CD4-positive, alpha-beta T cell treated with Interferon alpha-2 for 1 hour (primary cell): ENCODE measurements at places on chromosomes 12 and 14.

DNA sequence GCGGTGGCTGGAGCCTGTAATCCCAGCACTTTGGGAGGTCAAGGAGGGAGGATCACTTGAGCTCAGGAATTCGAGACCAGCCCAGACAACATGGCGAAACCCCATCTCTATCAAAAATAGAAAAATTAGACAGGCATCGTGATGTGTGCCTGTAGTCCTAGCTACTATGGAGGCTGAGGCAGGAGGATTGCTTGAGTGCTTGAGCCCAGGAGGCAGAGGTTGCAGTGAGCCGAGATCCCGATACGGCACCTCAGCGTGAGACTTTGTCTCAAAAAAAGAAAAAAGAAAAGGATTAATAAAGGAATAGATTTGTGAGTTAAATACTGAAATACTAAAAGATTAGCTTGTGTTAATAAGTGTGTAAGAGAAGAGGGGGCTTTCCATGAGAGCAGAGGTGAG, 29.4 kb downstream of the RPGRIP1 start:
- no peak for DNase-seq

DNA sequence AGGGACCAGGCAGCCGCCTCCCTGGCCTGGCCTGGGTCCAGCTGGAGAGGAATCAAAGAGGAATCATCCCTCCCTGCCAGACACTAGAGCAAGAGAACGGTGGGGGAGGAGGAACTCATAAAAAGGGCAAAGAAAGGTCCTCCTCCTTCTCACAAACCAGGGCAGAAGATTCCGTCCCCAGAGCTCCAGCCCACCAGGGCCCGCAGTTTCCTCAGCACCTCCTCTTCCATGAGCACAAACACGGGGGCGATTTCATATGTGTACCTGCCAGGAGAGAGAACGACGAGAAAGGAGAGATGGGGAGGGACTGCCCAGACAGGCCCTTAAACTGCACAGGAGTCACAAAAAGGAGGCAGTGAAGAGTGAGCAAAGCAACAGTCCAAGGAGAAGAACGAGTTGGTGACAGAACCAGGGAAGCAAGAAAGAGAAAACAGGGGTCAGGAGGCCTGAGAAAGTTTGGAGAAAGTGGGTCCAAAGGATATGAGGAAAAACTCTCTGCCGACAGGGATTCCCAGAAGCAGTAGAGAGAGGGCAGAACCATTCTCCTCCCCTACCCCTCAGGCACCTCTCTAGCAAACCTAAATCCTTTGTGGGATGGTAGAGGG, 8.7 kb upstream of the ZNF740 start:
- DNase-seq: no peak

GRCh38 chr14:61279082-61279481, 2.1 kb downstream of the TMEM30B start:
- no peak for DNase-seq

DNA sequence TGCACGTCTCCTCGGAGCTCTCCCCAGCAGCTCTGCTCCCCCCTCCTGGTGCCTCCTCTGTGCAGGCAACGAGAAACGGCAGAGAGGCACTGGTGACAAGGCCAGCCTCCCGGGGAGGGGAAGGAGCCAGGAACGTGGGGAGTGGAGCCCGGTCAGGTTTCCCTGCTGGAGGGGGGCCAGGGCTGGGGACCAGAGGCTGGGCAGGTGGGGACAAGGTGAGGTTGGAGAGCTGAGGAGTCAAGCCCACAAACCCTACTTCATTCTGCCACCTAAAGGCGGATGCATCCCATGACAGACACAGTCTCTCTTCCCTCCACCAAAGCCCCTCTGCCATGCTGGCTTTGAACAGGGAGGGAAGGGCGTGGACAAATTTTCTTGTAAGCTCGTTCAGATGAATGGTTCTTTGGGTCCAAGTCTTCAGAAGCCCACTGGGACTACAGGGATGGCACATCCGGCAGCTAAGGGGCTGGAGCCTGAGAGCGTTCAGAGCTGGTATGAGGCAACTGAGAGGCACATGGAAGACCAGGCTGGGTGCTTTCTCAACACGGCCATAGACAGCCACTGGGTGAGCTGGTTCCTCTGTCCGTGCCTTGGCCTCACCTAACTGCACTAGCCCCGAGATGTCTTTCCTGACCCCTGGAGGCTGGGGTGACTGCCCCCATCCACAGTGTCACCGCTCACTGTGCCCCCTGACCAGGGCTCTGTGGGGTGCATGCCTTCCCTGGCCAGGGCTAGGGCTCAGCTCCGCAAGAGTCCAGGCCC, 105.9 kb downstream of the RBM19 start:
- DNase-seq: no peak

GRCh38 chr12:104496336-104496735, 39.6 kb downstream of the CHST11 start:
- no peak for DNase-seq

GRCh38 chr14:74542056-74542685, 48.6 kb downstream of the ISCA2 start:
- no peak for DNase-seq

DNA sequence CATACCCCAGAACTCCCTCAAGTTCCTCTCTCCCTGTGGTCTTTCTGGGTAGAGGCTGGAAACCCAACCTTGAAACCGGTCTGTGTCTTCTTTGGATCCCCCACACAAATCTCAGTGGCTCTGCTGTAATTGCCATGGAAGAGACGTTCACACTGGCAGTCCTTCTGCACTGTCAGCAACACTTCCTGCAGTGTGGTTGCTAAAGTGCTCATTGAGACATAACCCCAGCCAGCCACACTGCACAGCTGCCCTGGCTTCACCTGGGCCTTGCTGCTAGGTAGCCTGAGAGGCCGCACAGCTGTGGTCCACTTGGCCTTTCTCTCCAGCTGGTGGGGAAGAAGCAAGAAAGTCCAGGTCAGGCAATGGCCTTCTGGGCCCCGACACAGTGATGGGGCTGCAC, 2.4 kb downstream of the GZMH start:
- DNase-seq: no peak

DNA sequence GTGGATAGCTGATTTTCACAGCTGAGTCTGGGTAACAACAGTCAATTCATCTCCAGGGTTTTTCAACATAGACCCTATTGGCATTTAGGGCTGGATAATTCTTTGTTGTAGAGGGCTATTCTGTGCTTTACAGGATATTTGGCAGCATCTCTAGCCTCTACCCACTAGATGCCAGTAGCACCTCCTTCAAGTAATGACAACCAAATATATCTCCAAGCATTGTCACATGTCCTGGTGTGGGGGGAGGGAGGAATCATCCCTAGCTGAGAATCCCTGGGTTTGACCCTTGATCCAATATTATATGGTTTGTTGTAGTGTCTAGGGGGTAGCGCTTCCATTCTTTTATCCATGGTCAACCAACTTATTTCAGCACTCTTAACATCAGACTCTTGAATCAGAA, 157.2 kb downstream of the ANO4 start:
- no peak for DNase-seq

GRCh38 chr12:10179776-10180181, 947 bp downstream of the TMEM52B start:
- no peak for DNase-seq

DNA sequence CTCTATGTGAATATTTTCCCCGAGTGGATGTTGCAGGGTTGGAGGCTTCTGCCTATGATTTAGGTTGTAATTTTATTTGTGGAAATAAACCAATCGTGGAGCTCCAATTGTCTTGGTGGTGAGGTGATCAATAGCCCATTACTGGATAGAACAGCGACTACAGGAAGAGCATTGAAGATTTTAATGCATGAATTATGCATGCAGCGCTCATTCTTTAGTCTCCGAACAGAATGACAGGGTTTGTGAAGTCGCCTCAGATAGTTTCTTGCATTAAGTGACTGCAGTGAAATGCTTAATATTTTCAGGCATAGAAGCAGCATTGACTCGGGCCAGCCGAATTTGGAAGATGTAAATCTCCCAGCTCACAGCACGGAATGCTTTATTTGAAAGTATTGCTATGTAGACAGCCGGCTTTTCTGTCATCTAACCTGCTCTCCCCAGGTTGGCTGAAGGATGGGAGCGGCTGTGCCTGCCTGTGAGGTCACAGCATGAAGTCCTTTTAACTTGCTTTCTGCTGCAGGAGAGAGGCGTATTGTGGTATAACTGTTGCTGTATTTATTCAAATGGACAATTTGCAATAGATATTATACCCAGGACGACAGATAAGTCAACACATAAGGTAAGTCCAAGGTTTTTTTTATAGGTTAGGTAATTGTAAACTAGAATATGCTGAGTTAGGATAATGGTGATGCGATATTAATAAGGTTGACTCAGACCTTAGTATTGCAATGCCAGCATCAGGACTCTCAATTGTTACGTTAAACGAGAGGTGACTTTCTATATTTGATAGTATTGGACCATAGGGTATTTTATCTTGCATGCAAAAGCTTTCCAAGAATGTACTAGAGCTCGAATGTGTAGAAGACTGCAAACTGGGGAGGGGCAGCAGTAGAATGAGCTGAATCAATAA, 135.7 kb downstream of the CNTN1 start:
- no peak for DNase-seq

DNA sequence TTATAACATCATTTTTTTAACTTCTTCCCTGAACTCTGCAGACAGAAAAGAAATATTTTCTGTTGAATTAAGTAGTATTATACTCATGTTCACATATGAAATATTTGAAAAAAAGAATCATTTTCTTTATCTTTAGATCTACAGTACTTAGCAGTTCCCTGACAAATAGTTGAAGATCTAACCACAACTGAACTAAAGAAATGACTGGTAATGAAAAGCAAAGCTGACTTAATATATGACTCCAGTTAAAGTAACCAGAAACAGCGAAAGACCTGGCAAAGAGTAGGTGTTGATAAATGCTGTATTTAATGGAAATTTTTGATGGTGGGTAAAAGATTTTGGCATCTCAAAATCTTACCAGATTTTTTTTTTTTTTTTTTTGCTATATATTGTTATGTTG, 207.1 kb upstream of the SLC16A7 start:
- DNase-seq: no peak

DNA sequence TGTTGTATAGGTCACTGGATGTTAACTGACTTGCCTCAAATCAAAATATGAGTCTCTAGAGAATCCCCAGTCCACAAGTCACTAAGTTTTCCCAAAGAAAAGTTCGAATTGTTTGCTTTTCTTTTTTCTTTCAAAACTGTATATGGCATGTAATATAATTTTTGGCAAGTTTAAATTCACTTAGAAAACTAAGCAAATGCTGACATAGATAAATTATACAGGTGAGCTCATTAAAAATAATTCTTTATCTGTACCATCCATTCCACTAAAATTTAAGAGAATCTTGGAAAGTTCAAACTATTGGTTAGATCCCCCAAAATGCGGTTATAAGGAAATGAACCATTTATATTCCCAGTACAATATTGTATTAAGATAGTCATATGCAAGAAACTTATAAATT, 145.6 kb upstream of the AMIGO2 start:
- DNase-seq: no peak

GRCh38 chr12:116697305-116697704, 40.6 kb downstream of the SPRING1 start:
- no peak for DNase-seq

DNA sequence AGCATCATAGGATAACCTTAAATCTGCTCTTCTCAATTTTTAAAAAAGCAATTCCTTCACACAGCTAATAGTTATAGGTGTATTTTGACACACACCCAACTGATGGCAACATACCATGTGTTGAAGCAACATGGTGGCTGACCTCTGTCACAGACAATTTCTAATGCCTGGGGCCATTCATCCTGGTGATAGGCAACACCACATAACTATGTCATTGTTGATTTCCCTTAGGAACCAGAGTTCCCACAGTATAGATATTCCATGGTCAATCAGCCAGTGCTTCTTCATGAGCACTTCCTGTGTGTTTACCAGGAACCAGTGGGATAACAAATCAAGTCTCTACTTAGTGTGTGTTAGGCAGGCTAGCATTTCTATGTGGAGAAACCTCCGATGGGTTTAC, 88.3 kb downstream of the FIGNL2 start:
- no peak for DNase-seq

DNA sequence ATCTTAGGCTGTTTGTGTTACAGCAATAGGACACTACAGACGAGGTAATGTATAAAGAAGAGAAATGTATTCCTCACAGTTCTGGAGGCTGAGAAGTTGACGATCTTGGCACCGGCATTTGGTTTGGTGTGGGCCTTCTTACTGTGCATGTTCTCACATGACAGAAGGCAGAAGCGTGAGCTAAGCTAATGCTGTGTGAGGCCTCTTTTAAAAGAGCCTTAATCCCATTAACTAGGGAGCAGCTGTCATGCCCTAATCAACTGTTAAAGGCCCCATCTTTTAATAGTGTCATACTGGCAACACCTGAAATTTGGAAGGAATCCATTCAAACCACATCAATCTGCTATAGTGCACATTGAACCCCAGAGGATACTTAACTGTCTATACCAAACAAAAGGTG, 992.9 kb downstream of the GALC start:
- DNase-seq: no peak
